ENCODE measurements at places on chromosomes 7 and 10. TPM values are rescaled to one million over a fixed set of nuclear protein-coding genes. Genes with fewer than 3 reads are reported as not detected.

The SORCS1 gene
- total RNA-seq, result not detected

GRCh38 chr10:124647421-124648130 lies 96.6 kb downstream of the FAM53B start:
- DNase-seq, result peak; percentile 87

The GBX1 gene
- not detected for total RNA-seq

GRCh38 chr10:85537561-85537960 lies 829.0 kb downstream of the GRID1 start:
- DNase-seq, result no peak

The CTTNBP2 gene
- total RNA-seq, result not detected

The STAG3 gene
- total RNA-seq, result 20.9 TPM

GRCh38 chr10:127145173-127145572 lies 51.2 kb downstream of the INSYN2A start:
- no peak for DNase-seq

The NPFFR1 gene
- total RNA-seq, result 0.02 TPM

GRCh38 chr10:47123716-47124288 lies 176.2 kb upstream of the GDF10 start:
- DNase-seq, result no peak

- no peak for DNase-seq
These were observed 41.9 kb downstream of the MET start for GRCh38 chr7:116713918-116714317.

- DNase-seq, result no peak
These were observed 35.4 kb upstream of the WNT8B start for GRCh38 chr10:100427374-100427773.

DNA sequence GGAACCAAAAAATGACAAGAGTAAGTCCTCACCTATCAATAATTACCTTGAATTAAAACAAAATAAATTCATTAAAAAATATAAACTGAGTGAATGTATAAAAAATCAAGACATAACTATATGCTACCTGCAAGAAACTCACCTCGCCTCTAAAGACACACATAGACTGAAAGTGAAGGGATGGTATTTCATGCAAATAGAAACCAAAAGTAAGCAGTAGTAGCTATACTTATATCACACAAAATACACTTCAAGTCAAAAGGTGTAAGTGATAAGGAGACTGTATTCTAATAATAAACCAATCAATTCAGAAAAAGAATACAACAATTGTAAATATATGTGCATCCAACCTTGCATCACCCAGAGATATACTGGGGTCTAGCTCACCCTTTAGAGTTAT lies 332.6 kb downstream of the SH2D4B start:
- DNase-seq, result no peak

The ZNF438 gene
- total RNA-seq, result 3.7 TPM

DNA sequence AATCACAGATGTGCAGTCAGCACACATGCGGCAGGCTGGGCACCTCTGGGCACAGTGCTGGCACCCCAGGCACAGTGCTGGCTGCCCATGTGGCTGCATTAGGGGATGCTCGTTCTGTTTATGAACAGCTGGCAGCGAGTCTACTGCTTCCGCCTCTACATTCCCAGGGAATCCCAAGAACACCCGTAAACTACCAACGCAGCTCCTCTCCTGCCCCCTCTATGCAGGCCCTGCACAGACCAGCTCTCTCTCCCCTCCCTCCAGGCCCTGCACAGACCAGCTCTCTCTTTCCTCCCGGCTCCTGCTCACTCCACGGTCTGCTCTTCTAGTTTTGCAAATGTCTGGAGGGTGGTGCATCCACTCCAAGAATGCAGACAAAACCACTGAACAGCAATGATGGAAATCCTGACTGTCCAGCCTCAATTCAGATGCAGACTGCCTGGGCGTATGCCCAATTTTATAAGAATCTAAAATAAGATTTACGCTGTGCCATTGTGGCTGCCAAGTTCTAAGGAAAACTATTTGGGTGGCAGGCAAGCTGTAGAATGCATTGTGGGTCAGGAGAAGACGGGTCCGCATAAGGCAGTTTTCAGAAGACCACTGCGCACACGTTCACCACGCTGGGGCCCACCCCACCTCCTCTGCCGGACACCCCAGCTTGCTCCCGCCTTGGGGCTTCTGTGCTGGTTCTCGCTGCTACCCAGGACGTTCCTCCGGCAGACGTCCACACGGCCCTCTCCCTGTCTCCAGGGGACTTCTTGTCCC lies 234.6 kb downstream of the ZMYND11 start:
- DNase-seq, result no peak

DNA sequence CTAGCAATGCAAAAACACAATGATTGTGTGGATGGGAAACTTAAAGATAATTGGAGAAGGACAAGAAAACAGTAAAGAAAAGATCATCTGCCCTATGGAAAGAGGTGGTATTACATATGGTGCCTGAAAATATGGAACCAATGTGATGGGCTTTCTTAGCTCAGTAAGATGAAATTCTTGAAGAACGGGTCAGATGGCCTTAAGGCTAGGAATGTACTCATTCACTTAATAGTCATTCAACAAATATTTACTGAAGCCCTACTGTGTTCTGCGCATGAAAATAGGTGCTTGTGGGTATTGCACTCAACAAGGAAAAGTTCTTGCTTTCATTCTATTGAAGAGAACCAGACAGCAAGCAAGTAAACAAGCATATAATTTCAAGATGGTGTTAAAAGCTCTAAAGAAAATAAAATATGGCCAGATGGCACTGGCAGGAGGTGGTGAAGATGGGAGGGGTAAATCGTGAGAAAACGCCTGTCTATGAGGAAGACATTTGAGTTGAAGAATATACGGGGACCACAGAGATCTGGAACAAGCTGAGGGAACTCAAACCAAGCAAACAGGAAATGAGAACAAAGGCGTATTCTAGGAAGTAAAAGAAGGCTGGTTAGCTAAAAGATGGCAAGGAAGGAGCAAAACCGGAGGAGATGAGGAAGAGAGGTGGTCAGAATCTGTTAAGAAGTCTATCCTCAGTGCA lies 179.7 kb downstream of the ANK3 start:
- no peak for DNase-seq

DNA sequence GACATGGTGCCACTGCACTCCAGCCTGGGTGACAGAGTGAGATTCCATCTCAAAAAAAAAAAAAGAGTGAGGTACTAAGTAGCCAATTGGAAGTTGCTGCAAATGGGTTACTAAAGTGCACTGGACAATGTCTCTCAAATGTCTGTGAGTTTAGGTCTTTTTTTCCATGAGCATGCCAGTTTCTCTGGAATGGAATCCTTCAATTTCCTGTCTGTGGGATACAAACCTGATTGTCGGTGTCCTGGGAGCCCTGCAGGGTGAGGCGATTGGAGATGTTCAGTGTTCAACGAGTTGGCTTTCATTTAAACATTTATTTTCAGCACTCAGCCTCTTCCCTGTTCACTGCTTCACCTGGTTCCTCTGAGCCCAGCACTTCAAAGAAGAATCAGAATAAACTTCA lies 5.3 kb upstream of the CALD1 start:
- DNase-seq, result no peak

DNA sequence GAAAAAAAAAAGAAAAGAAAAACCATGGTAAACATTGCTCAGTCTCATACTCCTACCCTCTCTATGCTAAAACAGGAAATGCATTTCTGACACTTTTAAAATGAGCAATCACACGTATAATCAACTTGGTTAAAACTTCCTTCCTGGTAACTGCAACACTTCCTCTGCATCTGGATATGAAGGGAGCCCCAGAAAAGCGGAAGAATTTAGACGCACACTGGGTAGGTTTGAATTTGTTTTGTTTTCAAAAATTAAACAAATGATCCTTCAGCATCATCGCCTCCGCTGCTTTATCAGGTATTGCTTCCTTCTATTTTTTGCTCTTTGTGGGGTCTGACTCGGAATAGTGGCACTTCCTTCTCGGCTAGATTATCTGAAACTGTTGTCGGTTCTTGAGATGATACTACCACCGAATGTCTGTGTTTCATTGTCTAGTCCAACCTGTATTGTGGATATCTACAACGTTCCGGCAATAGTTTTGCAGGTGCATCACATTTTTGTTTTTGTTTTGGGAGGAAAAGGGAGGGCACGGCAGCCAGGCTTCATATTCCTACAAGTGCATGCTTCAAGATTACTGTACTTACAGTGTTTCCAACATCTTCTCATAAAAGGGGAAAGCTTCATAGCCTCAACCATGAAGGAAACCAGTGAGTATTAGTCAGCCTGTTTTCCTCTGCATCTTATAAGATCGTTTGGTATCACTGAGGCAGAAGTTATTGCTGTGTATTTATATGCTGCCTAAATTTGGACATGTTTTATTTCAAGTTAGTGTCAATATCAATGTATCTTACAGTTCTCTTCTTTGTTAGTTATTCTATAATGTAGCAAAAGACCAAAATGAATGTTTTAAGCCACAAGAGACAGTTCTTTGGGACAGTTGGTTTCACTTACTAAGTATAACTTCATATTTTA lies at the start of gene PIK3CG:
TSS of gene PIK3CG (plus strand) at position 153 of the 912 bp plus-strand sequence. CDS start 2,280 bp downstream, outside the sequence.
- no peak for DNase-seq

GRCh38 chr10:14585287-14586193 lies 189.2 kb downstream of the FAM107B start:
- DNase-seq, result no peak

The SFMBT2 gene
- total RNA-seq, result 15.4 TPM
